ENCODE measurements at places on chromosomes 16 and 17.

- DNase-seq: no peak
Measured at GRCh38 chr17:67679721-67680120, 38.0 kb upstream of the NOL11 start.

DNA sequence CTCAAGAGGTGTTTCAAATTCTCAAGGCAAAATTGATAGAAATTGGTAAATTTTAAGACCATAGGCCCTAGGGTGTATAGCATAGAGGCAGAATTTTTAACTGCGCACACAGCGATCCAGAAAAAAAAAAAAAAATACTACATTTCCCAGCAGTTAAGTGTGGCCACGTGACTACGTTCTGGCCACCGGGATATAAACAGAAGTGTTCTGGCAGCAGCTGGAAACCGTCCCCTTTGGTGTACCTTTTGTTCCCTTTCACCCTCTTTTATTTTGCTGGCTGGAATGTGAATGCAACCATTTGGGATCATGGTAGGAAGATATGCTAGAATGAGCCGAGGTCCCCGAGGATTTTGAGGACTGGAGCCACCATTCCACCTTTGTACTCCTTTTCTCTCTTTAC lies 52.7 kb upstream of the AKAP1 start:
- DNase-seq: no peak

DNA sequence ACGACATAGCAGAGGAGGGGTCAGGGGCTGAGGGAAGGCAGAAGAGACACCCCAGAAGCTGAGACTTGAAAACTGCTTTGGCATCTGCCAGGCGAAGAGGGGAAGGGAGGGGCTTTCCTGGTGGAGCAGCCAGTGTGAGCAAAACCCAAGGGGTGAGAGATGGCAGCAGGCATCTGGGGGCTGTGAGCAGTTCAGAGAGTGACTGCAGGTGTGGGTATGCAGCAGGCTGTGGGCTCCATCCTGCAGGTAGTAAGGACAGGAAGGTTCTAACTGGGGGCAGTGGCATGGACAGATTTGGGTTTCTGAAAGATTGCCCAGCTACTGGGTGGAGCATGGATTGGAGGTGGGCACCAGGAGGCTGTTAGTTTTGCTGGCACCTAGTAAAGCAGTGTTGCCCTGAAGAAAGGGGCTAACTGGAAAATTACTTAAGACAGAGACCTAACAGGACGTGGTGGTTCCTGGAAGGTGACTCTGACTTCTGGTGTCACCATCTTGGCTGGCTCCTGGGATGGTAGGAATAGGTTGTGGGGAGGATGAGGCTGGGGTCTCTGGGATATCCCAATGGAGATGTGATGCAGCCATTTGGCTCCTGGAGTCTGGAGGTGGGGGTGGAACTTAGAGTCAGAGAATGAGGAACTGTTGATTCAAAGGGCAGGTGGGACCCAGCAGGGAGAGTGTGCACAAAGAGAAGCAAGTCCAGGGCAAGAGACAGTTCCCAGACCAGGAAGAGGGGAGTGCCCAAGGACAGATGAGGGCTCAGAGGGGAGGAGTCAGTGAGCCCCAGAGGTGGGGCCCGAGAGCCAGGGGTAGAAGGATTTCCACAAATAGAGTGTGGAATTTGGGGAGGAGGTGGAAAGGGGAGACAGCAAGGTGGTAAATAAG lies 11.2 kb downstream of the BCL7C start:
- DNase-seq: no peak

- DNase-seq: no peak
Measured at GRCh38 chr17:78474614-78475146, 96.2 kb downstream of the PGS1 start.

GRCh38 chr16:27737513-27737912 lies 187.6 kb downstream of the KATNIP start:
- no peak for DNase-seq

DNA sequence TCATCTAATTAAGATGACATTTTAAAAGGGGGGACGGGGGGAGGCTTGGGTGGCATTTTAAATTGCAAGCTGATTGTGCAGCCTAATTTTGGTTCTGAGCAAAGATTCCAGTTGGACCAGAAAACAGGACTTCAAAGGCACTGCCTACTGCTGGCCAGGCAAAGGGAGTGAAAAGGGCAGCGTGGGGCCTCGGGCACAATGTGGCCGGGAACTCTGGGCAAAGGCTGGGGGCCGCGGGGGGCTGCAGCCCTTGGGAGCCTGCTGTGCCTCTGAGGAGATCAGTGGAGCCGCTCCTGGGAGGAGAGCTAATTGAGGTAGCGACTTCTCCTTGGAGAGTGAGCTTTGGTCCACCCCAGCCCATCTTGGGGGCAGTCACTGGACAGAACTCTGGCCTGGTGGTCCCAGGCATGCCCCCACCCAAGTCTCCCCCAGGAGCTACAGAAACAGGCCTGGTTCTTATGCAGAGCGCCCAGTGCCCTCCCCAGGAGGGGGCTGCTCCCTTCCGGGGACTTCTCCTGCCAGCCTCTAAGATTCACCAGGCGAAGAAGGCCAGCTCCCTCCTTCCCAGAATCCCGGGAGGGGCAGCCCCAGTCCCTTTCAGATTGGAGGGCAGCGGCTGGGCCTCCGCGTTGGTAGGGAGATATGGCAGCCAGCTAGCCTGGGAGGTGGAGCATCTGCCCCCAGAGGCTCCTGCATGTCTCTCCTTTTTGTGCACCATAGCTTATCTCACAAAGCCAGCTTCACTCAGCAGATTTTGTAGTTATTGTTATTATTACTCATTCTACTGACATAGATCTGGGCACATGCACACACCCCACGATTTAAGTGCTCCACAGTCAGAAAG lies 115.6 kb downstream of the GNAO1 start:
- DNase-seq: no peak

All from large intestine (tissue), 12 donors.